ENCODE measurements at places on chromosomes 3 and 15.

GRCh38 chr3:13841141-13841540 lies 38.7 kb downstream of the WNT7A start:
- no peak for DNase-seq

DNA sequence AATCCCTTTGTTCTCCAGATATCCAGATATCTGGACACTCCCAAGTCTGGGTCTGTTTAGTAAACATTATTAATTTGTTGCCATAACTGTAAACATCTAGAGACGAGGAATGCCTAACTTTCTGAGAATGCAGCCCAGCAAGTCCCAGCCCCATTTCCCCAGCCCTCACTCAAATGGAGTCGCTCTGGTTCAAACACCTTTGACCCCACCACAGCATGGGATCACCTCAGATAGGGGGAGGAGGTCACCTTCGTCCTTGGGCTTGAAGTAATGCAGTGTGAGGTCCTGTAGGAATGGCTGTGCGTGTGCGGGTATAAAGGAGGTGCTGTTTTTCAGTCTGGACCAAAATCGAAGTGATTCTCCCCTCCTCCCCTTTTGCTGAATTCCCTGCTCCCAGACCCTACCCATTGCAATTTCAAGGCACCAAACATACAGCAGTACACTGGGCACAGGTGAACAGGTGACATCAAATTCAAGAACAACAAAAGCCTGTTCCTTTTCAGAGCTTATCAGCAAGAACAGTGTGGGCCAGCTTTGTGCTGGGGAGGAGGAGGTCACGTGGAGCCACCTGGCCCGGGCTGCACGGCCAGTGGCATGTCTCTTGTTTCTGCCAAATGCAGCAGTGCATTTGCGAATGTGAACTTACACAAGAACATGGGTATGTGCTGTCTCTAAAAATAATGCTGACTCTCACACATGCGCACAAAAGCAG lies 57.5 kb upstream of the TRPM1 start:
- no peak for DNase-seq

GRCh38 chr3:173037840-173038483 lies 103.1 kb downstream of the SPATA16 start:
- no peak for DNase-seq

DNA sequence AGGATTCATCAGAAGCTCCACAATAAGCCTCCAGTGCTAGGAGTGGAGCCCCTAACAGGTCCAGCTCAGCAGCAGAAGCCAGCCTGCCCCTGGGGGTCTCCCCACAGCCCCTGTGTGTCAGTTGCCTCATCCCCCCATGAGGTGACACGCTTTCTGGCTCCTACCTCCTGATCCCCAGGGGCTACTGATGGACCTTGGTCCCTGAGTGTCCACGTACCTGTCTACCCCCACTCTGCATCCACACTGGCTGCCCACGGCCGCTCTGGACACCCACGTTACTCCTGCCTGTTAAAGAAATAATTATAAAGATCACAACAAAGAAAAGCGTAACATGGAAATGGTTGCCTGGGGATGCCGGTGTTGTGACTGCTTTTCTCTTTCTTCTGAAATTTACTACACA lies 143.1 kb downstream of the CHSY1 start:
- no peak for DNase-seq

DNA sequence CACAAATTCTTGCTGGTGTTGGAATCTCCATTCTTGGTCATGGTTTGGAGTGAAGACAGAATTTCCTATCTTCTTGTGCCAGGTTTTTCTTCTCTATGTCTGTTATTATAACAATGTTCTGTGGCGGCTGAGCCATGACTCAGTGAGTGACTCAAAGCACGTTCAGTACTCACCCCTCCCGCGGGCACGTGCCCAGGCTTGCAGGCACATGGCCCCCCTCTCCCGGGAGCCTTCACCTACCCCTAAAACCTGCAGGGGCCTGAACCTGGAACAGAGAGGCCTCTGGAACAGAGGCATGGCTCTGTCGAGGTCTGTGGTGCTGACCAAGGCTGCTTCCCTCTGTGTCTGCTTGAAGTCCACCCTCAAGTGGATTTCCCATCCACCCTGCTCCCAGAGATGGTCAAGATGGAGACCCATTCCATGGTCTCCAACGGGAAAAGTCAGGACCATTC lies 27.6 kb downstream of the PLXNB1 start:
- no peak for DNase-seq

GRCh38 chr3:16503191-16503776 lies 10.2 kb downstream of the RFTN1 start:
- no peak for DNase-seq

GRCh38 chr3:40546816-40547215 lies 22.1 kb downstream of the ZNF621 start:
- DNase-seq, result no peak

DNA sequence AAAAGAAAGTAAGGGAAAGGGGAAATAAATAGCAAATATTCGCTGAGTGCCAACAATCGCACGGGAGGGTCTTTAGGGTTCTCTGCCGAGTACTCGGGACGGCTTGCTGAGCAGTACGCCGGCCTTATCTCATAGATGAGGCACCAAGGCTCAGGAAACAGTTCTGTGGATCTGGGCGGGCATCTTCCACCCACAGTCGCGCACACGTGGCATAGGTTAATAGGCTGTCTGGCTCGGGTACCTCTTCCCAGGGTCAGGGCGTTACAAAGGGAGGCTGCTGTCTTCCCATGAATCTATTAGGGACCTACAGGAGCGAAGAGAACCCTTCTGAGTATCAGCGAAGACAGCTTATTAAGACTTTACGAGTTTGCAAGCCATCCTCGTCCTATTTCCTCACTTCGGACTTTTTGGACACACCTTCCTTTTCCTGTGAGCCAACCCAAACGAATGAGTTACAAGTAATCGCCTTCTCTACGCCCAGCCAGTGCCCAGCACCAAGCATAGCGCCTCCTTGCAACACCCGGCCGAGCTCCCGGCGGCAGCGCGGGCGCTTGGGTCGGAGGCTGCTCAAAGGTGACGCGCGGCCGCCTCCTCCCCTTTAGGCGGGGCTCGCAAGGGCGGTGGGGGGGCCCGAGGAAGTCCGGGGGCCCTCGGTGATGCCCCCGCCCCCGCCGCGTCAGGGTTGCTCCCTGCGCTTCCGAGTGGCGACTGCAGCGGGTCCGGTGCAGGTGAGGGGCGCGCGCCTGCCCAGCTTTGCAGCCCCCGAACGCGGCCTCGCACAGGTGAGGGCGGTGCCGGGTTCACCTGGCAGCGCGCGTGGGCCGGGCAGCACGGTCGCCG lies at the start of gene MCTP2:
MCTP2 (plus strand) TSS at position 679 of the 840 bp plus-strand sequence. CDS start 66,705 bp downstream, outside the sequence.
- peak; percentile 79 for DNase-seq

DNA sequence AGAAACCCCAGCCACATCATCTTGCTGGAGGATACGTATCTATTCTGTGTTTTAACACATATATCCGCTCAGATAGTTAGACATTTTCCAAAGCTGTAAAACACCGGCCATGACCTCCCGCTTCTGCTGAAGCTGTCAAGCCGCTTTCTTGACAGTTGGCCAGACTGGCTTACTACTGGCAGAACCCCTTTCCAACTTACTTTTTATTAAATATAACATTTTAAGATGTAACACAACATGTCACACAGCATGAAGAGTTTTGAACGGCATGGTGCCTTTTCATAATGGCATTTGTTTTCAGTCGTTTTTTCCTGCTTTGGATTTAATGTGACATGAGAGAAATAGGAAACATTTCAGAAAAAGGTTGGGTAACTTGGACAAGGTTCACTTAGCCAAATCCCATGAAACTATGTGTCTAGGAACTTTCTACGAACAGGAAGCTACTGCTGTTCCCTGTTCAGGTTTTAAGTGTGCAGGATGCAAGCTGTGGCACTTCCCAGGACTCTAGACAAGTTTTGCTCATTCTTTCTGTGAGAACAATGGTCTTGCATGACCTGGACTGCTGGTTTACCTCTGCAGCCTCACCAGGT lies 281.4 kb downstream of the THSD4 start:
- DNase-seq, result no peak

DNA sequence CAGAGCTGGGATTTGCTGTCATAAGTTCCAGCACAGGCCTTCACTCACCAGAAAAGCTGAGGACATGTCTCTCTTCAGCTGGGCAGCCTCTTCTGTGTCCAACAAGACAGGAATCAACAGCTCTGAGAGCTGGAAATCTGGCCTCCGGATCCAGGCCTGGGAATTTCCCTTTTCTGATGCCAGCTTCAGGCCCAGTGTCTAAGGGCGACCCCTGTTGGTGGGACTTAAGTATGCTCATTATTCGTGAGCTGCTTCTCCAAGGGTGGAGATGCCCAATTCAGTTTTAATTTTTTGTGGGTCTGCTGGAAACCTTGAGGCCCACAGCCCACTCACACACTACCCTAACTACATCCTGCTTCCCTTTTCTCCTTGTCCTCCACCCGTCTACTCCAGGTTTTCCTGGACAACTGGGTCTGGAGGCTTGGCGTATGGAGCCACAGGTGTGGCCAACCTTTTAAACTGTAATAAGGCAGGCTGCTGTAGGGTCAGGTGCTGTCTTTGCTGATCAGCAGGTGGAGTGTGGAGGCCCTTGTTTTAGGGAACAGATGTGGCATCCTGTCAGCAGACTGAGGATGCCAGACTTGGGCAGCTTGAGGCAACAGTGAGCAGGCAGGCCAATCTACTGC lies 2.6 kb upstream of the CEMIP start:
- DNase-seq, result peak; percentile 53

DNA sequence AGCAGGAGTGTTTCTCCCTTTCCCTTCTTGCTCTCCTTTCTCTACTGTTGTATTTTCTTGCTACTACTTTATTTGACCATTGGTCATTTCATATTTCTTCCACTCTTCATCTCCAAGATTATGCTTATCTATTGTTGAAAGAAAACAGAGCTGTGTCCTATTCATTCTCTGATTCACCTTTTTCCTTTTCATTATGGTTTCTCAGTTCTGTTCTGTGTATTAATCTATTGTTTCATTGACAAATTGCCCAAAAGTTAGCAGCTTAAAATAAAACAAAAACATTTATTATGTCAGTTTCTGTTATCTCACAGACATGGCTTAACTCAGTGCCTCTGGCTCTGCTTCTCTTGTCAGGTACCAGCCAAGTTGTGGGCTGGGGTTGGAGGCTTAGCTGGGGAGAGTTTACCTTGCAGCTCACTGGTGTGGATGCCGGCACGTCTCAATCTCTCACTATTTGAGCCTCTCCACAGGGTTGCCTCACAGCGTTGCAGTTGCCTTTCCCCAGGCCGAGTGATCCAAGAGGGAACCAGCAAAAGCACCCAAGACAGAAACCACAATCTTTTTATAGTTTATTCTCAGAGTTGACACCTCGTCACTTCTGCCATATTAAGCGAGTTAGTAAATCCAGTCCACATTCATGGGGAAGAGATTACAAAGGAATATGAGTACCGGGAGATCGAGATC lies 36.9 kb upstream of the FILIP1L start:
- DNase-seq, result no peak

- DNase-seq, result no peak
Observed at GRCh38 chr15:42858540-42858939, 62.0 kb downstream of the TTBK2 start.

DNA sequence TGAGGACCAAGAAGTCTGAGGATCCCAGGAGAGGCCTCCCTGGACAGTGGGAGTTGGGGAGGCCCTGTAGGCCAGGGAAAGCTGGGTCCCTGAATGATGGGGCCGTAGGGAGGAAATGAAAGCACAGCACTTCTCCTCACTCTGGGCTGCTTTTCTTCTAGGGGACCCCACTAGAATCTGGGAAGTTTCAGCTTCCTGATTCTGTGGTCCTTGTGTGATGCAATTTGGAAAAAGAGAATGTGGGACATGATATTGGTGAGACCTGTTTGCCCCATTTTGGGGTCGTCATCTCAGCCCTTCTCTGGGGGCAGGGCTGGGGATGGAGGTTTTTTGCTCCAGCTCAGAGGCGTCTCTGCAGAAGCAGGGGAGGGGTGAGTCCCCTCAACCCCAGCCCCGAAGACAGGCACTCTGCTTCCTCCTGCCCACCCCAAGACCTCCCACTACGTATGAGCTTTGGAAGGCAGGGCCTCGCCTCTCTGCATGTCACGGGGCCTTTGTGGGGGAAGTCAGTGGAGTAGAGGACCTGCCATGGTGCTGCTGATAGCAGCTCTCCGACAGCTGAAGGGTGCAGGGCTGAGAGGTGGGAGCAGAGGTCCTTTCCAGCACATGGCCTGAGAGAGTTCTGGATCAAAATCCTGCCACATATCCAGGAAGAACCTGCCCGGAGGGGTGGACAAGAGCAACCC lies 1.5 kb upstream of the SNX22 start:
- DNase-seq, result no peak

DNA sequence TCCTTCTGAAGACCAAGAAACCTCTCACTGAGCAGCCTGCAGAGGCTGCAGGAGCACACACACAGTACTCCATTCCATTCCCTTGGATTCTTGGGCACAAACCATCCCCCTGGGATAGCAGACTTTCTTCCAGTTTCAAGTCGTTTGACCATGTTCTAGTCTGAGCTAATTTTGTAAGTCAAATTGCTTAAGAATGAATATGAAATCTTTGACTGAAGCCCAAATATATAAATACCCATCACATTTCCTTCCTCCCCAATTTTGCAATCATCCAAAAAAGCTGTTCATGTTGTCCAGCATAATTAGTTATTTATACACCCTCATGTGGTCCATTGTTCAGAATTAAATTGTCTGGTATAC lies 231.2 kb upstream of the TPRG1 start:
- DNase-seq, result no peak

DNA sequence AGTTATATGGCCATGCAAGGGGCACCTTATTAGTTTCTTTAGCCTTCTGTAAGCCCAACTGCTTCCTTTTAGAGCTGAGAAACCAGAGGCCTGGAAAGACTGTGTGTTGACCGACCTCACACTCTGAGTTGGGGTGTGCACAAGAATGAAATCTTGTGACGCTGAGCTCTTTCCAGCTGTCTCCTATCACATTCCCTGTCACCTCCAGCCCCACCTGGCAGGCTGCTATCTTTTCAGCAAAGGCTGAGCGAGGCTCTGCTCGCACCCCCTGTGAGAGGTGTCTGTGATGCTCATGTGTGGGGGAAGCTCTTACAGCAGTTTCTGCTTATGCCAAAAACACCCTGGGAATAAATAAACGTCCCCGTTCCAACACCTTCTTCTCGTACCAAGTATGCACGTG lies 27.0 kb upstream of the LPP start:
- no peak for DNase-seq

DNA sequence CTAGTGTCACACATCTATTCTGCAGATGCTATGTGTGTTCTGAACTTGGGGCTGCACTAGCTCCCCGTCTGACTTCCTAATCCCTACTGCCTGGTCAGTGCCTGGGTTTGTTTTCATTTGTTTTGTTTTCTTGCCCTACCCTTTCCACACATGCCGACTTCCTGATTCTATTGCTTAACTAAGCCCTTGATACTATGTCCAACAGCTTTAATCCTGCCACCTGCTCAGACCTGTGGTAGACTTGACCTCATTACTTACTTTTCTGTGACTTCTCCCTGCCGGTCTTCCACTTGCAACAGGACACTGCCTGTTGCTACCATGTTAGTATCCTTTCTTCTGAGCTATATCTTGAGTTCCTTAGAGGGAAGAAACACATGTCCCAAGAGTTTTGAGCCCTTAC lies 39.3 kb upstream of the CEMIP start:
- DNase-seq, result no peak

All from stimulated activated CD4-positive, alpha-beta T cell treated with anti-CD3 and anti-CD28 coated beads, Interleukin-4, amount 100 ng/mL, for 1 hour (primary cell).